Stimulated activated CD4-positive, alpha-beta T cell treated with anti-CD3 and anti-CD28 coated beads, Interleukin-15, amount 100 ng/mL, for 1 hour (primary cell): ENCODE measurements at places on chromosomes 7 and 10.

GRCh38 chr7:101119876-101120275 lies 7.0 kb upstream of the SERPINE1 start:
- DNase-seq = no peak

DNA sequence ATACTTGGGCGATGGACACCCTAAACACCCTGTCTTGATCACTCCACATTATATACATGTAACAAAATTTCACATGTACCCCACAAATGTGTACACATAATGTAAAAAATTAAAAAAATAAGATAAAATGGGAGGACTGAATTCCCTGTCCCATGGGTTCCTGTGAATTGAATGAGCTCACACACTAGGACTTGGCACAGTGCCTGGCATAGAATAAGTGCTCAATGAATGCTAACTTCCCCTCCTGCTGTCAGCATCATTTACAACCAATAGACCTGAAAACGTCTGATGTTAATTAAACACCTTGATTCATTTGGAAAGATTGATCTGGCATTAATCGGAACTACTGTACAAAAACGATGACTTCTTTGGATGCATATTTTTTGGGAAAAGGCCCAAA lies 117.3 kb upstream of the ZNF438 start:
- no peak for DNase-seq

DNA sequence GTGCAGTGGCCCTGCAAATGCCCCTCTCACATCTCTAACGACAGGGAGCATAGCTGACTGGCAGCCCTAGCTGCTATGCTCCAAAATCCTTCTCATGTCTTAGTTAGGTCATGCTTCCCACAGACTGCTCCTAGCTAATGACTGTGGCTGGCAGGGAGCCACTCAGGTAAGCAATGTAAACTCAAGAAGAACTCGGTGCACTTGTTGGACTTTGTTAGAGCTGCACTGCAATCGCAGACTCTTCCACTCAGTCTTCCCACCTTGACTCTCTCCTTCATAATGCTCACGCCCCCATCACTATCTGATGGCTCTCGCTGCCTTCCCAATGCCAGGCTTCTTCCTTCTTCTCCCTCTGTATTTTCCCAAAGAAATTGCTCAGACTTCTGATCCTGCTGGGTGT lies 24.0 kb downstream of the OR9A2 start:
- no peak for DNase-seq

DNA sequence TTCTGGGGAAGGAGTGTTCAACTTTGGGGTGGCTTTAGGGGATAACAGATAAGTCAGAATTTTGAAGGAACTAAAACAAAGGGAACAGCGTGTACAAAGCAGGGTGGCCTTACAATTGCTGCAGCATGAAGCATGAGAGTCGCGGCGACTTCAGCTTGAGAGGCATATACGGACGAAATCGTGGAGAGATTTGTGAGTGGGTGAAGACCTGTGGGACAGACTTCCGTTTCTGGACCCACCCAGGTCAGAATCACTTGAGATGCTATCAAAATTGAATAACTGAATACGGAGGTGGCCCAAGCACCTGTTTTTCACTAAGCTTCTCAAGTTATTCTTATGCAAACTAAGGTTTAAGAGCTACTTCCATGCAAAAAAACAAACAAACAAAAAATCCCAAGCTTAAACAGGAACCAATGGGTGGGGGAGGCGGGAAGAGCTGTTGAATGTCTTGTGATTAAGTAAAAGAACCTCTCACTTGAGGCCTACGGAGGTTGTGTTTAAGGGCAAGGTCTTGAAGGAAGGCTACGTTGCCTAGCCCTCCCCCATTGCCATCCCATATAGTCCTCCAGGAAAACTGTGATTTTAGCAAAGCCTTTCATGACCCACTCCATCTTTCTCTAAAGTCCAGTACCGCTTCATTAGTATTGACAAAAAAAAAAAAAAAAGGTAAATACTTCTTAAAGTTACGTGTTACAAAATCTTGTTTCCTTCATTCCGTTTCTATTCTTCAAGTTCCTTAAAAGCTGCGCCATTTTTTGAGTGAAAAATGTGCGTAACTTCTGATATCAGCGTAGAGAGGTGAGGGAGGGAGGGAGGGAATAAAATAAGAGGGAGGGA lies 1.3 kb upstream of the TRIM24 start:
- DNase-seq = no peak

DNA sequence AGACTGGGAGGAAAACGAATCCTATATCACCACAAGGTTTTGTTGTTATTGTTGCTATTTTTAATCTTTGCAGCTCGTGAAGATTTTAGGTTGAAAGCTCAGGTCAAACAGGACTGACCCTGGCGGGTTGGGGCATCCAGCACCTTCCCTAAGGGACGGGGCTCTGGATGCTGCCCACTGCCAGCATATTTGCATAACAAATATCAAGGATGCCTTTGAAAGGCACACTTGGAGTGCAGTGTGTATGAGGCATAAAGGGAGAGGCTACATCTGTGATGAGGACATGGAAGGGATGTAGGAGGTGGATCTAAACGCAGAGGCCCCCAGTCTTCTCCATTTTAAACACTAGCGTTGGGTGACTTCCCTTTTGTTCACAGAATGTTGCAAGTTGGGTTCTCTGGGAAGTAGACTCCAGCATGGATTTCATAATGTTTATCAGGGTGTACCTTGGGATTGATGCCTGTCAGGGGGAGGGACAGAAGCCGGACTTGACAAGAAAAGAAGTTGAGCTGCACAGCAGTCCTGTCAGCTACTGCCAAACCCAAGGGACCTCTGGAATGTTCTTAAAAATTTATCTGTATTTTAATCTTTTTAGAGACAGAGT lies 181.1 kb upstream of the IMMP2L start:
- DNase-seq = no peak

GRCh38 chr7:101862280-101863220 lies 45.1 kb downstream of the CUX1 start:
- DNase-seq = no peak

GRCh38 chr7:75534727-75535307 lies 42.7 kb downstream of the SPDYE5 start:
- DNase-seq = no peak

DNA sequence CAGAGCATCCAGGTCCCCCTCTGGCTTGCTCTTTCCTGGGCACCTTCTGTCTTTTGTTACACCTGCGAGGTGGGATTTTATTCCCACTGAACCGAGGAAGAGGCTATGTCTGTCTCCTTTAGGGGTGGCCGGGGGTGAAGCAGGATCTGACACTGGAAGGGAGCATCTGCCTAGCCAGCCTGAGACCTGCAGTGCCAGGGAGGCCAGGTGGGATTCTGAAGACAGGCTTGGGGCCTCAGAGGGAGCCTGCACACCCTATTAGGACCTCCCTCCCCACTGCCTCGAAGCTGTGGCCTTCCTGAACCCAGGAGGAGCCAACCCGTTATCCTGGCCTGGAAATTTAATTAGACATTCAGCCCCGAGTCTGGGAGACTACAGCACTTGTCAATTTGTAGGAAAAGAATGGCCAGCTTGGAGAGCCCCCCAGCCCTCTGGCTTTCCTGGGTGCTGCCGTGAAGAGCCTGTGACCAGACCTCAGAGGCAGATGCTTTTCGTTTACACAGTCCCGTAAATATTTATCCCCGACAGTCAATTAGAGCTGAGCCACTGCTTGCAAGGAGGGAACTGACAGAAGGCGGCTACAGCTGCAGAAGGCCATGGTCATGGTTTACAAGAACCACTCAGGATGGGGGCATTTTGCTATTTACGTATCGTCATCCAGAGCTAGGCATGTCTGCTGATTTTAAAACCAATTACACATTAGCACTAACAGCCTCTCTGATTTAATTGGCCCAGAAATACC lies 19.7 kb downstream of the CHAT start:
- DNase-seq = no peak

GRCh38 chr7:155168597-155169480 lies 98.7 kb downstream of the HTR5A start:
- no peak for DNase-seq

DNA sequence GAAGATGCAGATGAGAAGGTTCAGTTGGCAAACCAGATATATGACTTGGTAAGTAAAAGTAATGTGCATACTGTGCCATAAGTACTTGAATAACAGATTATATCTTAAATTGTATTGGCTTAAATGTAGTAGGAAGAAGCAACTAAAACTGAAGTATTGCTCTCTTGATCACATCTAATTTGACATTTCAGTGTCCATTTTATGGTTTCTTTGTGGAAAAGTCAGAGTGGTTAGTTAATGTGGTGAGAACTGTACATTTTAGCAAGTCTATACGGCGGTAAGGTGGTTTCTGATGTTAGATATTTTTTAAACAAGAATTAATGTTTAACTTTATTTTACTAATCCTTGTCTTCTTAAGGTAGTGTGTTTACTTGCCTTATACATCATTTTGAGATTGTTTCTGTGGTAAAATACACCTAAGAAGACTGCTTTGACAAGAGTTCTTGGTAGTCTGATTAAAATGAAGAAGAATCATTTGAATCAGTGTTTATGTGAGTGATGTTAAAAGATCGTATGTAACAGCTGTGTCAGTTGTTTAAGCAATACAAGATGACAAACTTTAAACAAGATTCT lies 5.1 kb downstream of the ING3 start:
- DNase-seq = no peak
